Cerebellar cortex (tissue), 1 donor: ENCODE measurements at places on chromosomes 5 and 9.
A peak's percentile ranks its signal among the peaks of the same experiment; 100 is the strongest.

DNA sequence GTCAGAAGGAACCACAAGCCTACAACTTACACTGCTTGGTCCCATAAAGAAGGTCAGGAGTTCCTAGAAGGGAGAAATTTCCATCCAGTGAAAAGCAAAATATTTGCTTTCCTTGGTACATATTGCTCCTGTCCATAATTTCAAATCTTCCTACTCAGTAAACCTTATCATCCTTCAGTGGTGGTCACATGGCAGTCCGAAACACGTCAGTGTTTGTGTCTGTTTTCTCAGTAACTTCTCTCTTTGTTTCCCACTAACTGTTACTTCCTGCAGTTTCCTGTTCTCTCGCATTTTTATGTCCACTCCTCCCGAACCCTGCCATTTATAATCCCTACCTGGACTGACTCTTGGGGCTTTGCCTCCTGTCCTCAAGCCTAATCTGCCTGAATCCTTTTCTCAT is 129.1 kb downstream of the FANCC start:
- DNase-seq, result no peak

DNA sequence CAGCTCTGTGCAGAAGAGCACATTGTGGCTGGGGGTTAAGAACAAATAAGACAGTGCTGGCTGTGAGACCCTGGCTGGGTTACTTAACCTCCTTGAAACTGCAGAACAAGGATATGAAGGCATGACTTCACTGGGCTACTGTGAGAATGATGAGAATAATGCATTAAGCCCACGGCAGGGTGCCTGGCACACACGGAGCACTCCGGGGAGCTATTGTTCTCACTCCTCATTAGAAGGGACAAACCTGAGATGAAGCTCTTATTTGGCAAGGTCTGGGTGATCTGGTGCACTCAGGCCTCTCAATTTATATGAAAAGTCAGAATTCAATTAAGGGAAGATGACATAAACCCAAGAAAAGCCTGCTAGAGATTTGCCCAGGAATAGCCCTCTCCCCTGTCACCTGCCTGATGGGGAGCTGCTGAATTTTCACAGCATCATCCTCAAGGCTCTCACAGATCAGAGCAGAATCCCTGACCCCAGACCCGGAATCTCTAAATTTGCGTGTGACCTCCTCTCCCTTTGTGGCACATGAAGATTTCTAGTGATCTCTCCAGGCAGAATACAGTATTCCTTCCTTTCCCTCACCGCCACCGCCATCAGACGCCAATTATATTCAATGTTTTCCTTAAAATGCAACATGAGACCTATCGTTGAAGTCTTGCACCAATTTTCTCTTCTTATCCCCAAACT is 102.1 kb downstream of the COL23A1 start:
- no peak for DNase-seq

DNA sequence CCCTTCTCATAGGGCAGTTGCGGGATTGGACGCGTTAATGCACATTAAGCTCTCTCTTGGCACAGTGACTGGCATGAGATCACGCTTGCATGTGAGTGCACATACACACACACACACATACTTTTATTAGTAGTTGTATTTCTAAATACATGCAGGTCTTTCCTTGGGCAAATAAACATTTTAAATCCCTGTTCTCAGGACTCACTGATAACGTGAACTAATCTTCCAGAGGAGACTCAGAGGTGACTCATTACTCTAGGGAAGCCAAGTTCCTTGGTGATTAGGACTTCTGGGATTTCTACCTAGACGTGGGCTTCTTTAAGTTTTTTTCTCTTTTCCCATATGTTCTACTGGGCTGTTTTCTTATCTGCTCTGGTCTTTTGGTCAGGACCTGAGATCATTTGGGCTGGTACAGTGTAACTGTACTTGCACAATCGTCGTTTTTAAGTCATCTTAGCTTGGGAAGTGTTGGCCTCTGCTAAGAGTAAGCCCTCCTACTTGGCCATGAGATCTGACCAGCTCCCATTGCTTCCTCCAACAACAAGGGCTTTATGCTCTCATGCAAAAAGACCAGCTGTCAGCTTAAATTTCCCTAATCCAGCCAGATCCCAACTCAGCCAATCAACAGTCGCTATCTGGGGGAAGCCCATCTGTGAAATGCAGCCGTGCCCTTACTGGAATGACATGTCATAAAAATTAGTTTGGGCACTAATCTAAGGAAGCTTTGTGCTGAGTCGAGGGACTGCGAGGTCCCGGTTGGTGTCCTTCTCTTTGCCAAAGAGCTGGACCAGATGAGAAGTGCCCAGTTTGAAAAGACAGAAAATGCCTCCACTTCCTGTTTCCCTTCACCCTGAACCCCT is 176.4 kb upstream of the ANKRD55 start:
- peak; percentile 86 for DNase-seq

DNA sequence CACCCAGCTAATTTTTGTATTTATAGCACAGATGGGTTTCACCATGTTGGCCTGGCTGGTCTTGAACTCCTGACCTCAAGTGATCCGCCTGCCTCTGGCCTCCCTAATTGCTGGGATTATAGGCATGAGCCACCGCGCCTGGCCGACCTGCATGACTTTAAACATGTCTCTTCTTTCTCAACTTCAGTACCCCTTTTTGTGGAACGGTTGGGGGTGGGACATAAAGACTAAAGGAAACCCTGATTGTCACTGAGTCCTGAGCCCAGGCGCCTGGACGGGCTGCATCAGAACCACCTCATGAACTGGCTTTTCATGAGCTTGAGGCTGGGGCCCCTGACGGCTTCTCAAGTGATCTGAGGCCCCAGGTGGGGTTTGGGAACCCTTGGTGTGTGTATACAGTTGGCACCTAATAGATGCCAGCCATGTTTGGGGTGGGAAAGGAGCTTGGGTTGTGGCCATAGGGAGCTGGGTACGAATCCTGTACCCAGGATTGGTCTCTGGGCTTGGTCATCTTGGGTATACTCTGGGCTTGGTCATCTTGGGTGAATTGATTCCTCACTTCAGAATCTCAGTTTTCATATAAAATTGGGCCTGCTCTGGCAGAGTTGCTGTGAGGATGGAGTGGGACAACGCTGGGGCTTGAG is 2.2 kb downstream of the GRK6 start:
- no peak for DNase-seq

GRCh38 chr5:170552621-170553115 is 48.8 kb downstream of the KCNIP1 start:
- DNase-seq, result peak; percentile 55

- DNase-seq, result no peak
Measured at GRCh38 chr5:149242339-149242738, 29.3 kb upstream of the AFAP1L1 start.

- DNase-seq, result no peak
Measured at GRCh38 chr9:92516521-92516920, 19.3 kb downstream of the ECM2 start.

GRCh38 chr5:13921578-13921977 is 22.9 kb downstream of the DNAH5 start:
- DNase-seq, result no peak

DNA sequence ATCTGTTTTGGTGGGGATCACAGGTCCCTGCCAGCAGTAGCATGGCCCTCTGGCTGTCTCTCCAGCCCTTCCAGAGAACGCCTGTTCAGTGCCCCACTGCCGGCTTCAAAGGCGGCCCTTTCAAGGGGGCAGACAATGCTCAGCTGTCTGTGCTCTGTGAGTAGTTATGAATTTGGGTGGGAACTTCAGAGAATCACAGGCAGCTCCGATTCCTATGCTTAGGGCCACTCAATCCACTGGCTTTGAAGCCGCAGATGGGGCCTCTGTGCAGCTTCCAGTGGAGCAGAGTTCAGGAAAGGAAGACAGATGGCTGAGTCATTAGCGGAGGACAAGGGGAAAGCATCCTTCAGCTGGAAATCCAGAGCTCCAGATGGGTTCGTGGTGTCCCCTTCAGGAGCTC is 42.4 kb downstream of the NKX2-5 start:
- no peak for DNase-seq
